Left ventricle myocardium inferior (tissue), 1 donor: ENCODE measurements at places on chromosomes 6 and 20.

DNA sequence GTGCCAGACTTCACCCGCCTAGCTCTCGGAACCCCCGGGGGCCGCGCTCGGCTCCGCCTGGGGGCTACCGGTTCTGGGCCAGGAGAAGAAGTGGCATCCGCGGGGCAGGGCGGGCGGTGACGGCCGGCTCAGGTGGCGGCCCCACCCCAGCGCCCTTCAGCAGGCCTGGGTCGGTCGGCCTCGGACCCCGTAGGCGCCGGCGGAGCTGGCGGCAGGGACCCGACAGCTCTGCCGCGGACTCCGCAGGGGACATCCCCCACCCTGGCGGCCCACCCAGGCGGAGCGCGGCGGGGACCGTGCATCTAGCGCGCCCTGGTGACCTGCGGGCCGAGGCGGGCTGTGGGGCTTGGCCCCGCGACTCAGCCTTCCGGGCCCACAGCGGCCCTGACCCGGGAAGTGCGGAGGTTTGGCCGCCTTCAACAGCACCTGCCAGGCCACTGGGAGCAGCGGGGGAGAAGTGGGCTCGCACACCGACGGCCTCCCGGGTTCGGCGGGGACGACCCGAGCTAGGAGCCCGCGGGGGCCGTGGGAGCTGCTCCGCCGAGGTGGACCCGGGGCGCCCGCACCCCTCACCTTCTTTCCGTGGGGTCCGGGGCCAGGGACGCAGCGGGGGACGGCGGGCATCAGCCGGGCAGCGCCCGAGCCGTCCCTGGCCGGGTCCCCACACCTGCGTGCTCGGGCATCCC lies 87.1 kb downstream of the TMEM242 start:
- DNase-seq = no peak

- DNase-seq = no peak
Measured at GRCh38 chr20:40679184-40679583, 9.9 kb downstream of the MAFB start.

DNA sequence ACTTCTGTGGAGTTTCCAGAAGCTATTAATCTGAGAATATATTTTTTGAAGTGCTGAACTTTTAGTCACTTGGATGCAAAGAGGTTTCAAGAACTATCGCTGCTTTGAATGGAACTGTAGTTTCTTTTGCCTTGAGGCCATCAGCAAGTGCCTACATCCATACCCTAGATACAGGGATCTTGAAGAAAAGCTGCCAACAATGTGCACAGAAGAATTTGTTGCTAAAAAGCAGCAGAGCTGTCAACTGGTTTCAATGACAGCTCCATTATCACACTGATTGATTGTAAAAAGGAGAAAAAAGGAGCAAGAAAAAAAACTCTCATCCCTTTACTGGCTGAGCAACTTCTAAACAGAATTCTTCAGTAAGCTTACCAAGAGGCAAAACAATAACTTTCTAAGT lies 251.0 kb upstream of the NRSN1 start:
- no peak for DNase-seq

DNA sequence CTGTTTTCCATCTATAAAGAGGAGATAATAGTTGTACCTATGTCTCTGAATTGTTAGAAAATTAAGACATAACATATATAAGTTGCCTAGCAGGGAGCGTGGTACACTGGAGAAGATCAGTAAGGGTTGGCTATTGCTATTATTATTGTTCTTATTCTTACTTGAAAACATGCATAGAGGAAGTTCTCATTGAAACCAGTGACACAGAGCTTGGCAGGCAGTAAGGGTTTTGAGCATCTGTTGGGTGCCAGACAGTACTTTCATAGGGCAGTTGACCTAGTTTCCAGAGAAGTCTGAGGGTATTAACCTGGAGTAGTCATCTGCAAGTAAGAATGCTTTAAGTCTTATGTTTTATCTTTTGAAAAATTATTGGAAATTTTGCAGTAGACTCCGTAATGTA lies 13.3 kb upstream of the SGK1 start:
- DNase-seq = no peak

GRCh38 chr6:111228094-111228493 lies 140.8 kb downstream of the SLC16A10 start:
- no peak for DNase-seq

- DNase-seq = no peak
Measured at GRCh38 chr6:37635319-37635718, 62.4 kb downstream of the MDGA1 start.

- no peak for DNase-seq
Measured at GRCh38 chr6:25671652-25672051, 19.6 kb downstream of the SCGN start.

- DNase-seq = no peak
Measured at GRCh38 chr6:87670707-87671106, 31.3 kb downstream of the AKIRIN2 start.

GRCh38 chr6:158222066-158222465 lies 53.9 kb downstream of the GTF2H5 start:
- DNase-seq = no peak

GRCh38 chr6:107318100-107318736 lies 141.1 kb downstream of the PDSS2 start:
- DNase-seq = peak; percentile 27

DNA sequence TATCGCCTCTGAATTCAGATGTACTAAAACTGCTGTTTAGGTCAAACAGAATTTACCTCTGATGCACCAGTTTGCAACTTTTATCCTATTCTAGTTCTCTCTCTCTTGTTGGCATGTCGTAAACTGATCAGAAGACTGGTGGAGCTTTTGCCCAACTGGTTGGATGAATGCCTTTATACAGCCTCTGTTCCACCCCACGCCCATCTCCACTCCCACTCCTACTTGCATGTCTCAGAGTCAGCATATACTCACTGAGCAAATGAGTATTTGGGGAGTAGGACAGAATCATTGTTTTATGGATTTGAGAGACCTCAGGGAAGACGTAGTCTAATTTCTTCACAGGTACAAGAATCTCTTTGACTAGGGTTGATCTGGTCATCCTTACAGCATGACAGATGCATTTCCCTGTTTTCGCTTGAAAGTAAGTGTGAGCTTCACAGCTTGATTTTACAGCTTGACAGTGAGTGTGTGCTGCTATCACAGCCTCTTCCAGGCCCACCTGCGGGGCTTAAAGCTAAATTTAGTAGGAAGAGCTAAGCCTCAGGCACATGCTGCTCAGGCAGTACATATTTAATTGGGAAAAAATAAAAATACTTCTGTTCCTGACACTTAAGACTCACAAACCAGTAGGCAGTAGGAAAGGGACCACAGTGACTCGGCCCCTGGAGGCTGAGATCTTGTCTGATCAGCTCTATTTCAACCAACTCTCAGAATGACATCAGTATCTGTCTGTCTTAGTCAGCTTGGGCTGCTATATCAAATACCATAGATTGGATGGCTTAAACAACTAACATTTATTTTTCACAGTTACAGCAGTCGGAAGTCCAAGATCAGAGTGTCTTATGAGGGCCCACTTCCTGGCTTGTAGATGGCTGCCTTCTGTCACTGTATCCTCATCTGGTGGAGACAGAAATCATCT lies 30.4 kb downstream of the TRMT6 start:
- no peak for DNase-seq

GRCh38 chr6:166330612-166331011 lies 11.7 kb downstream of the SFT2D1 start:
- peak; percentile 61 for DNase-seq

DNA sequence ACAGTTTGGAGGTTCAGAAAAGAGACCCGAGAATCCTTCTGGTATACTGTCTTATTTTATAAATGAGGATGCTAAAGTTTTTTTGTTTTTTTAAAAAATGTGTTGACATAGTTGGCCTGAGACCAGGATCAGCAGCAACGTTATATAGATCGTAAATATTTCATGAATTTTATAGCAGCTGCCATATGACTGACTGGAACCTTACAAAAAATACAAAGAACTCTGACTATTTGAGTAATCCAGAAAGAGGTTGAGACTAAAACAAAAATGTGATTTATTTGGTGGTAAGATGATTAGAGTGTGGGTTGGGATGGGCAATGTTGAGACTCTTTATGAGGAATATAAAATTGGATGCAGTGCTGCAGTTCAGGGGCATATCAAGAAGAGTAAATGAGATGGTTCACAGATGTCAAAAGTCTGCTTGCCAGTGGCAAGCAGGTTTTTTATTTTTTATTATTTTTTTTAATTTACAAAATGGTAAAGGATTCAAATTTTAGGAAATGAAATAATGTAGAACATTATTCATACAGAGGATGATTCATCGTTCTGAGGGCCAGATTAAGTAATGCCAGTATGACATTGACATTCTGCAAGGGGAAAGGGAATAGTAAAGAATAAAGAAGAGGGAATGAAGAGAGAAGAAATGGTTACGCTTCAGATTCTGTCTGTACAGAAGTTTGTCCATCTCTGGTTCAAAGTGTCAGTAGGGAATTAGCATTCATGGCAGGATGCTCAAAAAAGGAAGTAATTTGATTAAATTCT lies 58.5 kb downstream of the SCAF8 start:
- no peak for DNase-seq

- no peak for DNase-seq
Measured at GRCh38 chr6:157527471-157527907, 146.5 kb downstream of the ZDHHC14 start.

DNA sequence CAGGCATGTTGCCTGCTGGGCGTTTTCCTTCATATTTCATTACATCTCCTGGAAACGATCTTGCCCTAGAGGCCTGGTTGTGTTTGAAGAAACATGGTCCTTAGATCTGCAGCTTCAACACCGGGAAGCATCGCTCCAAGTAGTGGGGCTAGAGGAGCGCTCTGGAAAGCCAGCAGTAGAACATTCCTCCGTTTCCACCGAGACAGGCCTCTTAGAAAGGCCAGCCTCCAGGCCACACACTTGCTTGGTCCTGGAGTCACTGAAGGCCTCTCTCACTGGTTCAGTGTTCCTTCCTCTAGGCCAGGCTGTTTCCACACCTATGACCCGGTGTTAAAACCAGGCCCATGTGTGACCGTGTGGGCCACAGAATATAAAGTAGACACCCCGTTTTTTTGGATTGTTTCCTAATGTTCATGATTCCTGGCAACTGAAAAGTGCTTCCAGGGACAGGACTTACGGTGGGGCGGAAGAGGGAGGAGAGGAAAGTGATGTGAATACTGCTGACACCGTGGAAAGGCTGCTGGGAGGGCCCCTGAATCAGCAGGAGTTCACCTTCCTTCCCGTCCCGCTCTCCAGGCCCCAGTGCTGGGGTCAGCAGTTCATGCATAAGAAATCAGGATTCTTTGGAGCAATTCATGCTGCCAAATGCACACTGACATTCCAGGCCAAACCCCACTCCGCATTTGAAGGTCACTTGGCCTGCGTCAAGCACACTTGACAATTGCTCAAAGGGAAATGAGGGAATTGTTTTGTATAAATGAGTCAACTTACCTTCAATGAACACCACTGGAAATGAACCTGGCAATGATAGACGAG lies 83.8 kb downstream of the IYD start:
- DNase-seq = peak; percentile 46

- DNase-seq = no peak
Measured at GRCh38 chr20:36318166-36318565, 12.0 kb downstream of the DLGAP4 start.

DNA sequence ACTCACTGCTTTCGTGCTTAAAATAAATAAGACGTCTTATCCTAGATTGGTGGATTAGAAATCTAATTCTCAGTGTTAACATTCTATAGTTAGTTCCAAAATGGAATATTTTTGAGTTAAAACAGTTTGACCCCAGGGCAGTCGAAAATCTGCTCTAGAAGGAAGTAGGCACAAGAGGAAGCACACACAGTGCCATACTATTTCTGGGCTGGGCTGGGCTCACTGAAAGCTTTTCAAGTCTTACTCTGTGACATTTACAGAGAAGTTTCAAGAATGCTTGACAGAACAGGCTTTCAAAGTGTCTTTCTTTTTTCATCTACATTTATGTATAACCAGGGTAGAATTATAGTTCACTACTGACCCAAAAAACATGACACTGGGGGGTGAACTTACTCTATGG lies 209.8 kb downstream of the SOD2 start:
- DNase-seq = no peak

GRCh38 chr20:11329271-11329670 lies 588.4 kb upstream of the BTBD3 start:
- no peak for DNase-seq

GRCh38 chr20:37911261-37911660 lies 8.3 kb downstream of the VSTM2L start:
- no peak for DNase-seq

GRCh38 chr20:56420028-56420427 lies 8.0 kb downstream of the CASS4 start:
- no peak for DNase-seq

DNA sequence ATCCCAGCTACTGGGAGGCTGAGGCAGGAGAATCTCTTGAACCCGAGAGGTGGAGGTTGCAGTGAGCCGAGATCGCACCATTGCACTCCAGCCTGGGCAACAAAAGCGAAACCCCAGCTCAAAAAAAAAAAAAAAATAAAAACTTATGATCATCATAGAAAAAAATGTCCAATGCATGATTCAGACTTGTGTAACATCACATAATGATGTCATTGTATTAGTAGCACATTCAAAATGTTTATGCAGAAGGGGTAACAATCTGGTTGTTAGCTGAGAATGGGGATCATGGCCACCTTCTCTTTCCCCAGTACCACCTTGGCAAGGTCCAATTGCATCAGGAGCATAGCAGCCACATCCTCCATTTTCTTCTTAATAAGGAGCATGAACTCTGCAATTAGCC lies 137.6 kb upstream of the MARCKS start:
- no peak for DNase-seq

- DNase-seq = no peak
Measured at GRCh38 chr20:50784464-50784863, 10.4 kb upstream of the BCAS4 start.

DNA sequence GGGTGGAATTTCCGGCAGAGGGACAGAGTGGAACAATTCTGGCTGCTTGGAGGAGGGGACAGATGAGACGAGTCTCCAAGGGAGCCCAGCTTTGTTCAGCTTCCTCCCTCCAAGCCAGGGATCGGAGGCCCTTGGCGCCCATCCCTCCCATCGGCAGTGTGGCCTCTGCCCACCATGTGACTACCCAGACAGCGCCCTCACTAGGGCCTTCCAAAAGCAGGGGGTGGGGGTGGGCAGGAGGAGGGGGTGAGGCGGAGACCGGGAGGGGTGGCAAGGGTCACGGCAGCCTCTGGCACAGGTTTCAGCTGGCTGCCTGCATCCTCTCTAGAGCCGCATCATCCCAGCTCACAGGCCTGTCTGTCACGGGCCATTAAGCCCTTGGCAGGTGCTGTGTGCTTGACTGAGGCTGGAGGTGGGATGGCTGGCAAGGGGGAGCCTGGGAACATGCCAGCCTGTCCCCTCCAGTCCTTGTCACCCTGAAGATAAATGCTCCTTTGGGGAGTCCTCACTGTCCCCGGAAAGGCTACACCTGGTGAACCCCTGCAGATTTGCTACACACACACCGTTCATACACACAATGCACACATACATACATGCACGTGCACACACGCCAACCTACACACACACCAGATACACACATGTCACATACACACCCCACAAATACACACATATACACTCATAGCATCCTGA lies 6.2 kb upstream of the FGD2 start:
- DNase-seq = no peak

DNA sequence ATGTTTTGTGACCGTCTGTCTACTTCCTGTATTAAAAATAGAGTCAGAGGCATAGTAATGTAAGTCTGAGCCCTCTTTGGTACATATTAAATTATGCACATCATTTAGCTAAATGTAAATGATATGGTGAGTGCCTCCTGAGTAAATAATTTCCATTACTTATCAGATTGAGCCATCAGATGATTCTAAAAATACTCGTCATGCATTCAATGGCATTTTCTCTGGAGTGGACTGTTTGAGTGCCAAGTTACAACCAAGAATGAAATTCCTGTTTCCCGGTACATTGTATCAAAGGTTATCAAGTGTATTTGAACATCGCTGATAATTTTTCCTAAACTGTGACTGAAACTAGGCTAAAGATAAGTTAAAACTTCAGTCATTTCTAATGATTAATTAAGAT lies 81.0 kb downstream of the AKAP7 start:
- no peak for DNase-seq
